ENCODE measurements at places on chromosomes 1 and 21.

DNA sequence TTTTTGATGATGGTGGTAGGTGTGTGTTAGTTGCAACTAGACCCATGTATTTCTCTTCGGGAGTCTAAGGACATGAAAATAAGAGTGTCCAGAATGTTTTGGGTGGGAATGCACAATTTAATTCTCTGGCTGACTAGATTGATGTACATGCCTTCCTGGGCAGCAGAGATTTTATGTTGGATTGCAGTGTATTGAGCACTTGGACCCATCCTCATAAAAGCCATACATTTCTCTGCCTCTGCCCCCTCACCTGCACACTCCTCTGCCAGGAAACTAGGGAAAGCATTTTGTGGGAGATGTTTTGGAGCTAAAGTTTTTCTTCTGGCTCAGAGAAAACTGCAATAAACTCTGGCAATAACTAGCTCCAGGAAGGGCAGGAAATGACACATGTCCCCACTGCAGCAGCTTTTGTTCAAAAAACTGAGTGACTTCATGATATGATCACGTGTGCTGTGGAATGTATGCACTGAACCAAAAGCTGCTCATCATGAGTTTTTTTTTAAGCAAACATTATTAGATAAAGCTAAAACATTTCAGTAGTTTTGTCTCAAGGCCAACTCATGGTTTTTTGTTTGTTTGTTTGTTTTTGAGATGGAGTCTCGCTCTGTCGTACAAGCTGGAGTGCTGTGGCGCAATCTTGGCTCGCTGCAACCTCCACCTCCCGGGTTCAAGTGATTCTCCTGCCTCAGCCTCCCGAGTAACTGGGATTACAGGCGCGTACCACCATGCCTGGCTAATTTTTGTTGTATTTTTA, 17.6 kb downstream of the RIT1 start:
- DNase-seq, result peak; percentile 3

DNA sequence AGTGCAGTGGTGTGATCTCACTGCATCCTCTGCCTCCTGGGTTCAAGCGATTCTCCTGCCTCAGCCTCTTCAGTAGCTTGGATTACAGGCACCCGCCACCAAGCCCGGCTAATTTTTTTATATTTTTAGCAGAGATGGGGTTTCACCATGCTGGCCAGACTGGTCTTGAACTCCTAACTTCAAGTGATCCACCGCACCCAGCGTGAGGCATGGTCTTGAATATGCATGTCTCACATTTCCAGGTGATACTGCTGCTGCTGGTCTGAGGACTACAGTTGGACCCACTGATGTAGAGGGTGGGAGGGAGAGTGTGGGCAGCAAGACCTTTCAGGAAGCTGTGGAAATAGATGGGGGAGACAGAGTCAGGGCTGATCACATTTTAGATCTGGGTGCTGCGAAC, 21.9 kb upstream of the ASAP3 start:
- no peak for DNase-seq

- no peak for DNase-seq
Measured at GRCh38 chr1:173426057-173426456, 51.1 kb upstream of the PRDX6 start.

- peak; percentile 4 for DNase-seq
Measured at GRCh38 chr1:77282187-77282865, 507 bp downstream of the AK5 start.

DNA sequence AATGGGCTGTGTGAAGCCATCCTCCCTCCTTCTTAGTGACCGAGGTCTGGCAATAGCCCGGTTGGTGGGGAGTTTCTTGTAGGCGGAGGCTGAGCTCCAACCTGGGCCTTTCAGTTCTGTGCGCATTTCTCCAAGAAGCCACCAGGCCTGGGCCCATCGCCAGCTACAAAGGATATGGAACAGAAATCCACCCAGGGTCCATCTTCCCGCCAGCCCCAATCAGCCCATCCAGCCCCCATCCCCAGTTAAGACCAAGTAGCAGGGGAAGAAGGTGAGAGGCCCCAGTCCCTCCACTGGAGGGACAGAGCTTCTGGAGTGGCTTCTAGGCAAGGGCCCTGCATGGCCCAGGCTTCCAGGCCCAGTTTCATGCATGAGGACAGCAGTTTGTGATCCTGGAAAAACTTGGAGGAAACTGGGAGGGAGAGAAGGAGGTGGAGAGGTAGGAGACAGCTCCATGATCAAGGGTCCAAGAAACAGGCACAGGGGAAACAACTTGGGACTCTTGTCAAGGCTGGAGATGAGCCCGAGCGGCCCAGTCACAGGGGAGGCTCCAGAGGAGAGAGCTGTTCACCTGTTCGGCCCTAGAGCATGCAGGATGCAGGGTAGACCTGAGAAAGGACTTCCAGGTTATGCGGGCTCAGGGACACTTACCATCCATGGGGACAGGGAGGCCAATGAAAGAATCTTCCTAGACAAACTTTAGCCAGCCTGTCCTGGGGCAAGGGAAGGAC, 261.2 kb downstream of the PTPRU start:
- DNase-seq, result no peak

GRCh38 chr1:206713070-206713469, 28.4 kb downstream of the MAPKAPK2 start:
- DNase-seq, result no peak

Data from naive thymus-derived CD8-positive, alpha-beta T cell (primary cell).